ENCODE measurements at places on chromosomes 5 and 9.

DNA sequence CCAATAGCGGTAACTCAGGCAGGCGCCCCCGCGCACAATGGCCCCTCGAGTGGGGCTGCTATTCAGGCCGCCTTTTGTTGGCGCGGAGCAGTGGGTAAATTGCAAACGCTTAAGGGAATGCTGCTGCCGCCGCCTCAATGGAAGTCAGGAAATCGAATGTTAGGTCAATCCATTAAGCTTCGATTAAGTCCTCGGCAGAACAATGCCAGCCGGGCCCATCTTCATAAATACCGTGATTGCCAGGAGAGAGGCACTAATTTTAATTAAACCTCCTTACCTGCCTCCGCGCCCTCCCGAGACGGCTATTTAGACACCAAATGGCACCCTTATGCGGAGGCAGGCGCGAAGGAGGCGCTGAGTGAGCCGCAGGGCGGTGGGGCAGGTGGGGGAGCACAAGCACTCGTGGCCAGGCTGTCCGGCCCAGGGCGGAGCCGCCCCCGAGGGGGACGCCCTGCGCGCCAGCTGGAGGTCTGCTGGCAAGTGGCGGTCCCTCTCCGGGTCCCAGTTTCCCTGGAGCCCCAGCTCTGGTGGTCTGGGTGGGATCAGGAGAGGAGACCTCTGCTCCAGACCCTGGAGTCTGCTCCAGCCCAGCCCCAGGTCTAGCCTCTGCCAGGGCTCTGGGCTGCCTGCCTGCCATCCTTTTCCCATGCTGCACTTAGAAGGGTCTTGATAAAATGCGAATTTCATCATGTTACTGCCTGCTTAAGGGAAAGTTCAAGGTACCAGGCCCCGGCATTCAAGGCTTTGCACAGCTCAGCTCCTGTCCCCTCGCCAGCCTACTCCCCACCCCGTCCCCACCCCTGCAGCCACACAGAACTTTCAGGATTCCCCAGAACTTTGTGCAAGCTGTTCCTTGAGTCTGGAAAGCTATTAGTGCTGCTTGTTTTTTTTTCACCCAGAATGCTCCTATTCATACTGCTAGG, 19.7 kb downstream of the NR5A1 start:
- DNase-seq: peak; percentile 60

DNA sequence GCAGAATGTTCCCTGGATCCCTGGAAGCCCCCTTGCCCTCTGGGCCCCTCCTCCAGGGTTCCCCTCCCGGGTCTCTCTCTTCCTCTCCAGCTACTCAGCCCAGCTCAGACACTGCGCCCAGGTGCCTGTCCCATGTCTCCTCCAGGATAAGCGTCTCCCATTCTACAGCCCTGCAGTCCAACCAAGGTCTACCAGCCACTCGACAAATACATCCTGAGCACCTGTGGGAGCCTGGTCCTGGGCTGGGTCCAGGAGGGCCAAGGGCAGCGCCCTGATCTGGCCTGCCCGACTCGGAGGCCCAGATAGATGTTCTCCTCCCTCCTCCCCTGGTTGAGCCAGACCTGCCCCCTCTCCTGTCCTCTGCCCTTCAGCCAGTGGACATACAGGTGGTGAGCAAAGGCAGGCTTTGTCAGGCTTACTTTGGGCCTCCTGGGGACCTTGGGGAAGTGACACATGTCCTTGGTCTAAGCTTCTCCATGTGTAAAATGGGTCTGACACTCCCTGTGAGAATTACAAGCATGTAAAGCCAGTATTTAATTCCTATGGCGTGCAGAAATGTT, 1.4 kb downstream of the FLT4 start:
- DNase-seq: no peak

GRCh38 chr5:99314721-99315120, 385.9 kb upstream of the CHD1 start:
- no peak for DNase-seq

DNA sequence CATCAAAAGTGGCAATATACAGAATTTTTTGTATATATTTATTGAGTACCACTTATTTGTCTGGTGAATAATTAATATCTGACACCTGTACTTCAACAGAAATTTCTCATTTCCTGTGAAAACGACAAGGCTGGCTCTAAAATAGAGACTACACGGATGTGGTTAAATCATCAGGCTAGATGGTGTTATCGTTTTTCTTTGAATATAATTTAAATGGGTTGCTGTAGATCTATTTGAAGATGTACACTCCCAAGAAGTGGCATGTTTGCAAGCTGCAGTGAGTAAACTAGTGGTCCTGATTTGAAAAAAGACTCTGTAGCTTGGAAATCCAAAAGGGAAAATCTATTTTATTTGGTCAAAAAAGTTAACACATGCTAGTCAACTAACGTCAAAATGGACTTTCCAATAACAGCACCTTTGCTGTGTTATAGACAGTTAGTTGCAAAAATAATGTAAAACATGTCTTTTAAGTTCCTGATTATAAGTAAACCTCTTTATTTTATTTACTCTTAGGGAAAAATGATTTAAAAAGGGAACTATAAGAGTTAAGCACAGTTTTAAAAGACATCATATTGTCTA, 13.8 kb downstream of the ST8SIA4 start:
- no peak for DNase-seq

DNA sequence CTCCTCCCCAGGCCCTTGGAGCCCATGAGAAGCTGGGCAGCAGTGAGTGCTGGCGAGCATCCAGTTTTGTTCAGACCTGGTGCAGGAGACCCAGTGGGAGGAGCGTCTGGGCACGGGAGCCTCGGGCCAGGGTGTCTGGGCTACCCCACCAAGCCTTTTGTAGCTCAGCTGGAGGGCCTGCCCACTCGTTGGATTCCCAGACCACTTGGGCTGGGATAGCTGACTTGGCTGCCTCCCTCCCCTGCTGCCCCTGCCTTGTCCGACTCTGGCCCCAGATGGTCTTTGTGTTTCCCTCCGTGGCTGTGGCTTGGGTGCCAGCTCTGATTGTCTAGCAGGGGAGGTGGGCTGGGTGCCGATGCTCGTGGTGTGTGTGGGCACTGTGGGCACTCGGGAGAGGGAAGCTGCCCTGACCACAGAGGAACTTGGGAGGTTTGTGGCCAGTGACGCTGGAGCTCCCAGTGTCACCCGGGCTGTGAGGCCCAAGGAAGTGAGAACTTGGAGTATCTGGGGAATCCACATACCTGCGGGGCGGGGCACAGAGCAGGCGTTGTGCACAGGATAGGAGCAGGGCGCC, 47.3 kb downstream of the WNK2 start:
- peak; percentile 38 for DNase-seq

DNA sequence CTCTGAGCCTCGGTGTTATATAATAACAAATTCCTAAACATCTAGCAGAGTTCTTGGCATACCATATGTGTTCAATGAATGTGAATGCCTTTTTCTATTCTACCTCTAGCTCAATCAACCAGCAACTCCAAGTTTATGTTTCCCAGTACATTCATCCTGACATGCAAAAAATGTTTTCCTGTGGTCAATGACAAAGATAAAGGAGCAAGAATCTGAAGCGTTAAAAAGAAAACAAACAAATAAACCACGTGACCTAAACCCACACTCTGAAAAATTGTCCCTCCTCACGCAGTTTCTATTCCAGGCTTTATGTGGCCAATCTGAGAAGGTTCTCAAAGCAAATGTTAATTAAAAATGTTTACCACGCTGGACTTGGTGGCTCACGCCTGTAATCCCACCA, 18.0 kb downstream of the KLF4 start:
- no peak for DNase-seq

DNA sequence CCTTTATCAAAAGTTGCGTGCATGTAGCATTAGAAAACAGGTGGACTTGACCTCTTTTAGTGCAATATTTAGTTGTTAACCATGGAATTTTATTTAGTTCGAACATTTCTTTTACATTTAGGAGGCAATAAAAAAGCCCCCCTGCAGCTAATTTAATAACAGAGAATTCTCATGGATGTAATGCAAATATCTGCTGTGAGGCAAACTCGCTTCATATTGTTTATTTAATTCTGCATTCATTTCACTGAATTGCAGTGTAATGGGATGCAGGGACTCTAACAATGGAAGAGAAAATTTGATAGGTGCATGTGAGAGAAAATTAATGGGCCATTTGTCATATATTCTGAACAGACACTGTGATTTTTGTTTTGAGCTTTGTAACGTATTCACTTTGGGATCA, 205.1 kb upstream of the CHD1 start:
- no peak for DNase-seq

- no peak for DNase-seq
These were observed 78.6 kb downstream of the SPRY4 start for GRCh38 chr5:142246258-142246657.

DNA sequence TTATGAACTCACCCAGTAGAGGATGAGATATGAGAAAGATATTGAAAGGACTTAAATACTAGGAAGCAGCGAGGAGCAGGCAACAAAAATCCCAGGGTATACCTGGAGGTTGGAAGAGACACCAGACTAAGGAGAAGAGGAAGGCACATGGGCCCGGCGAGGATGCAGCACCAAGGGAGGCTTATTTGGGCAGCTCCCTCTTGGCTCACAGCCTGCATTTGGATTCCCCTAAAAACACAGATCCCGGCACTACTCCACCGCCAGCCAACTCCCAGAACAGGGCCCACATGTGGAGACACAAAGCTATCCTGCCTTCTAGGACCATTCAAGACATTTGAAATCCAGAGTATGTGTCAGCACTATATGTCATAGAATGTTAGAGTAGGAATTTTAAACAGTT, 199.8 kb upstream of the FBXL7 start:
- DNase-seq: no peak

GRCh38 chr5:16666130-16666882, 49.5 kb upstream of the RETREG1 start:
- DNase-seq: no peak

DNA sequence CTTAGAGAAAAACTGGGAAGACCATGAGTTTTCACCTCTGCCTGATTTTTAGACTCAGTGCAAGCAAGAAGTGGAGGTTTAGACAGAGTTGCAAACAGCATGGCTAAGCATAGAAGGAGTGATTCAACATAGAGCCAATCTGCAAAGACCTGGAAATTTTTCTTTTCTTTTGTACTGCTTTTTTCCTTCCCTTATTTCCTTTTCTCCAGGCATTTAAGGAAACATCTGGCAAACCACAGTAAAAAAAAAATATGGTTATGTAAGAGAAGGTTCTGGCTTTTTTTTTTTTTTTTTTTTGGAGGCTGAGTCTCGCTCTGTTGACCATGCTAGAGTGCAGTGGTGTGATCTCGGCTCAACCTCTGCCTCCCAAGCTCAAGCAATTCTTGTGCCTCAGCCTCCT, 16.6 kb upstream of the DCAF12 start:
- DNase-seq: no peak

- no peak for DNase-seq
These were observed 6.1 kb downstream of the VAV2 start for GRCh38 chr9:133986061-133986460.

DNA sequence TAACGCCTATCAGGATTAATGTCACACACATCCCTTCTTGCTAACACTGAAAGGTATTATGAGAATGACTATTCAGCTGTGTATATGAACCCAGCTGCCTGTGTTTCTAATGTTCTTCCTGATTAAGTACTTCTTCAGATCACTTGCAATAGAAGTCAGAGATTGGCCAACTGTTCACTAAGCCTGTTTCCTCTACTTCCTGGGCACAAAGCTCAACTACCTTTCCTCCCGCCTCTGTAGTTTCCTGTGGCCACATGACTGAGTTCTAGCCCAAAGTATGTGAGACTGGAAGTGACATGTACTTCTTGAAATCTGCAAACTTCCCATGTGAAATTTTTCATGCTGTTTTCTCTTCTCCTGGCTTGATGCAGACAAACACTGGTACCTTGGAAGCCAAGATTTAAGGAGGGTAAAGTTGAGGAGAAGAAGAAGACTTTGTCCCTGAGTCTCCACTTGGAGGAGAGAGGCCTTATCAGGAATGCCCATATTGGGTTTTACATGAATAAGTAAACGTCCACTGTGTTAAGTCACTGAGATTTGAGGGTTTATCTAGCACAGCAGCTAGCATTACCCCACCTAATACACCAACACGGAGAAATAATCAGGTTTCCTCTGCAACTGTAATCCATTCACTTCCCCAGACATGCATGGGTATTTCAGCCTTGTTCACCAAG, 58.6 kb downstream of the SLIT3 start:
- no peak for DNase-seq

- DNase-seq: no peak
These were observed 209.3 kb upstream of the PPP1R2B start for GRCh38 chr5:156640691-156641241.

- no peak for DNase-seq
These were observed 254.6 kb downstream of the AOPEP start for GRCh38 chr9:94980947-94981722.

DNA sequence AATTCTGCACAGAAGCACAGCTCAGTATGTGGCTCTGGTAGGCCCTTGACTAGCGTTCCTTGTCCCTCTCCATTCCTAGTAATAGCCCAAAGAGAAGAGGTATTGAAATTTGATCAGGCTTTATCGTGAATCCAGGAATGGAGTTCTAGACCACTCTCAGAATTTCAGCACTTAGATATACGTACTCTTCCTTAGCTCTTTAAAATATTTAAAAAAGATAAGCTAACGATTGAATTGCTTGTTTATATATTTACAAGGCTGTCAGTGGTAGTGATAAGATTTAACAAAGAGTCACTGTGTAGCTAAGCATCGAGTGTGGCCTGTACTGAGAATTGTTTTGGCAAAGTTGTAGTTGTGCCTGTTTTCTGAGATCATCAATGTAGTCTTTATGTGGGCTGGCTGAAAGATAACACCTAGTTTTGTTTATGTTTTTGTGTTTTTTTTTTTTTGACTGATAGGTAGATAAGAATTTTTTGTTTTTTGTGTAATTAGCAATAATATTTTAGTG, 2.5 kb downstream of the KIAA1958 start:
- no peak for DNase-seq

DNA sequence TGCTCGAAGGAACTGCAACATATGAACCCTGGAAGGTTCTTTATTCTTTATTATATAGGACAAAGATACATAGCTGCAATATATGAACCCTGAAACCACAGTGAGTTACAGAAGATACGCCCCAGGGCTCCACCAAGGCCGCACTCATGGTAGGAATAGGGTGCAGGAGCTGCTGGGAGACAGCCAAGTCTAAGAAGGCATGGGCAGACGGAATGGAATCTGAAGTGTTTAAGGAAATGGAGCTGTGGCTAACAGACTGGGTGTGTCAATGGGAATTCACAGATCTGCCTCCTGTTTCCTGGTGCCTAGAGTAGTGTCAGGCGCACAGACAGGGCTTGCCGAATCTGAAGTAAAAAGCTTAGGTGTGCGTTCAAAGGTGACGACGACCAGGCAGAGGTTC, 286.4 kb downstream of the DENND1A start:
- DNase-seq: peak; percentile 61

GRCh38 chr5:164357395-164358033, 852.1 kb downstream of the MAT2B start:
- DNase-seq: no peak

DNA sequence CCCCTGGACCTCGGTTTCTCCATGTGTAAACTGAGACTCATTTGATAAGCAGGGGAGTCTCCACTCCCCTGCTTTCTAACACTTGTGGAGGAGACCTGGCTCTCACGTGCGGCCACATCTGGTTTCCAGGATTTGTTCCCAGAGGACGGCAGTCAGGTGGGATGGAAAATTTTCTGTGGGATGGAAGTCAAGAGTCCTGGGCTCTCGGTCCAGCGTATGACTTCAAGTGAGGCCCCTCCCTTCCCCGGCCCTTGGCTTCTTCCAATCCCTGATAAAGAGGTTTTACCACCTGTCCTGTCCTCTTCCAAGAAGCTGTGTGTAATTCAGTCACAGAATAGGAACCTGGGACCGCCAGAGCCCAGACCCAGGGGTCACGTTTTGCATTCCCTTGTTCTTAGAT, 35.0 kb downstream of the TMOD1 start:
- DNase-seq: no peak
